ENCODE measurements at places on chromosomes 11 and 22.
A peak's percentile ranks its signal among the peaks of the same experiment; 100 is the strongest.

DNA sequence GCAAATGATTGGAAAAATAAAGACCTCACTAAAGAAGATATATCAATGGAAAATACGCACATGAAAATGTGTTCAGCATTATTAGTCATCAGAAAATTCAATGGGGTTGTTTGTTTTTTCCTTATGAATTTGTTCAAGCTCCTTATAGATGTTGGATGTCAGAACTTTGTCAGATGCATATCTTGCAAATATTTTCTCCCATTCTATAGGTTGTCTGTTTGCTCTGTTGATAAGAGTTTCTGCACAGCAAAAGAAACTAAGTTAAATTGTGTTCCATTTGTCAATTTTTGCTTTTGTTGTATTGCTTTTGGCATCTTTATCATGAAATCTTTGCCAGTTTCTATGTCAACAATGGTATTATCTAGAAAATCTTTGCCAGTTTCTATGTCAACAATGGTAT is 633.9 kb upstream of the CHORDC1 start:
- DNase-seq, result no peak

- no peak for DNase-seq
These were observed 62.6 kb downstream of the CTTN start for GRCh38 chr11:70460964-70461363.

DNA sequence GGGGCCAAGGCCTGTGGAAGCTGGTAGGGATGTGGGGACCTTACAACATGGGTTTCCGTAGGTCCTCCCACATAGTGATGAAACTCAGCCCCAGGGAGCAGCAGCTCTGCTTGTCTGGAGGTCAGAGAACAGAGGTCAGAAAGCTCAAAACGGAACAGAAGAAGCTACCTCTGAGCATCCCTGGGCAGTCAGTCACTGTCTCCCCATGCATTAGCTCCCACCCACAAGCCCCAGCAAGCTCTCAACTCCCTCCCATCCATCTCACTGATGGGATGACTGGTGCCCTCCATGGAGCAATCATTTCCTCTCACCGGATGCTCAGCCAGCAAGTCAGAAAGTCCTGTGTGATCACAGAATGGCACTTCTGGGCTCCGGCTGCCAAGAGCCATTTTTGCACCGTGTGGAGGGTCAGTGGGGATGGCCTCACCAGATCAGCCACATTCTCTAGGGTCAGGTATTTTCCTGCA is 1.9 kb downstream of the TPP1 start:
- DNase-seq, result no peak

DNA sequence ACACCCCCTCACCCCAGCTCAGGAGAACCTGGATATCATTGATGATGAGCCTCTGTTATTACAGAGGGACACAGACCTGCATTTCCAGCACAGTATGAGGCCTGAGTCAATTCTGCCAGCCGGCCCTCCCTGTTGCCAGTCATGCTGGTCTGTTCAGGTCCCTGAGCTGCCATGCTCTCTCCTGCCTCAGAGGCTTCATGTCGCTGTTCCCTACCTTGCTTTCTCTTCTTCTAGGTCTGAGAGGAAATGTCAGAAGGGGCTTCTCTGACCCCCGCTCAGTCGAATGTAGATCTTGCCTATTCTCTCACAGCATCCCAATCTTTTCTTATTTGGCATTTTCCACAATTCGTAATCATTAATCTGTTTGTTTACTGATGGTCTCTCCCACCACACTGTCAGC is 21.8 kb upstream of the ABCC8 start:
- peak; percentile 6 for DNase-seq

GRCh38 chr22:22031183-22031945 is 48.8 kb upstream of the TOP3B start:
- no peak for DNase-seq

DNA sequence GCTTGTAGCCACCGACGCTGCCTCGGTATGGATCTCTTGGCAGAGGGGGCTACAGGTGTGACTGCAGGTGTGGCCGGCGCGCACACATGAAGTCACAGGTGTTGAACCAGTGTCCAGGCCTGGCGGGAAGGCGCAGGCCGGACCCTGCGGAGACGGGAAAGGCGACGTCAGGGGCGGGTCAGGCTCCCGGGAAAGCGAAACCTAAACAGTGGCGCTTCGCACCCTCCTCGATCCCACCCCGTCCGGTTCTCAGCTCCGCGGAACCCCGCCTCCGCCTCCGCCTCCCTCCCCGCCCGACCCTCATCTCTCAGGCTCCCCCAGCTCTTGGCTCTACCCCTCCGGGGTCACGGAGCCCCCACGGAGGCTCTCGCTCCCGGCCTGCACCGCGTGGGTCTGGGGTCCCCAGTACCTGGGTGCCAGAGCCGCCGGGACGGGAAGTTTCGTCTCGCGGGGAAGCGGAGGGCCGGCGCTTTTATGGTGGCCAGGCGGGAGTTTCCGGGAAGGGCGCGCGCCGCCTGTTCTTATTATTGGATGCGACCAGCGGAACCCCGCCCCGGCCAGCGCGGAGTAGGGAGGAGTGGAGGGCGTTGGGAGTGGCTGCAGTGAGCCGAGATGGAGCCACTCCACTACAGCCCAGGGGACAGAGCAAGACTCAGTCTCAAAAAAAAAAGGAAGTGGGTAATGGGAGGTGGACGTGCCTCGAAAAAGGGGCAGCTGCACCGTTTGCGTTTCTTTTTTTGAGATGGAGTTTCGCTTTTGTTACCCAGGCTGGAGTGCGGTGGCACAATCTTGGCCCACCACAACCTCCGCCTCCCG is at the start of gene IRF7:
Gene IRF7, minus strand, starts transcription at position 447 of the 816 bp plus-strand sequence. CDS start 586 bp downstream, outside the sequence.
- peak; percentile 99 for DNase-seq

- no peak for DNase-seq
These were observed 15.0 kb upstream of the FGF3 start for GRCh38 chr11:69834251-69834650.

- DNase-seq, result no peak
These were observed 157.1 kb upstream of the GRK3 start for GRCh38 chr22:25407226-25407858.

- no peak for DNase-seq
These were observed 50.3 kb upstream of the CDON start for GRCh38 chr11:126113012-126113411.

DNA sequence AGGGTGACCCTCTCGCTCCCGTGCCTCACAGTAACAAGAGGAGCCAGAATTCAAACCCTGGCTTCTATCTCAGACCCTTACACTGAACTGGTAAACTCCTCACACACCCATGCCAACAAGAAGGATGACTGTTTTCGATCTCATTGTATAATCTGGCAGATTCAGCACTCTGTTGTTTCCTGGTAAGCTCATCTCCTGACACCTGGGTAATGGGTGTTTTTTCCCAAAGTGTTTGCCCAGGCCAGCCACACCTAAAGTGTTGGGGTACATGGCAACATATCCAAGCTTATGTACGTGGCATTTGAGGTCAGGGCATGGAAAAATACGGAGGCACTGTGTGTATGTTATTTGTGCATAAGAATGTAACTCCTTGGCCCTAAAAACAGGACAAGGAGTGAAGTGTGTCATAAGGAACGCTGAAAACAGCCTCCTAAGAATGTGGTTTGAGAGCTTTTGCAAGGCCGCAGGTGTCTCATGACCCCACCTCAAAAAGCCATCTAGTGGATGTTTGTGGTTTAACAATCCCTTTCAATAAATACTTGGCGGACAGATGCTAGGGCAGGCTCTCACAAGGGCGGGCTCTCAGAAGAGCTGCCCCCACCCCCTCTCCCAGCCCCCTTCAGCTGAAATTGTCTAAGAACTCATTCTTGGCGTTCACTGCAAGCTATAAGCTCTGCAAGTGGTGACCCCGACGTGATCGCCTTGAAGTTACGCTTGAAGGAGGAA is at the start of gene MS4A15:
Gene MS4A15, plus strand, starts transcription at position 561 of the 726 bp plus-strand sequence. CDS start 6,867 bp downstream, outside the sequence.
- no peak for DNase-seq

Measured in Right ventricle myocardium superior (tissue), 1 donor.